Frontal cortex (tissue), 4 donors: ENCODE measurements at places on chromosomes 3 and 15.

DNA sequence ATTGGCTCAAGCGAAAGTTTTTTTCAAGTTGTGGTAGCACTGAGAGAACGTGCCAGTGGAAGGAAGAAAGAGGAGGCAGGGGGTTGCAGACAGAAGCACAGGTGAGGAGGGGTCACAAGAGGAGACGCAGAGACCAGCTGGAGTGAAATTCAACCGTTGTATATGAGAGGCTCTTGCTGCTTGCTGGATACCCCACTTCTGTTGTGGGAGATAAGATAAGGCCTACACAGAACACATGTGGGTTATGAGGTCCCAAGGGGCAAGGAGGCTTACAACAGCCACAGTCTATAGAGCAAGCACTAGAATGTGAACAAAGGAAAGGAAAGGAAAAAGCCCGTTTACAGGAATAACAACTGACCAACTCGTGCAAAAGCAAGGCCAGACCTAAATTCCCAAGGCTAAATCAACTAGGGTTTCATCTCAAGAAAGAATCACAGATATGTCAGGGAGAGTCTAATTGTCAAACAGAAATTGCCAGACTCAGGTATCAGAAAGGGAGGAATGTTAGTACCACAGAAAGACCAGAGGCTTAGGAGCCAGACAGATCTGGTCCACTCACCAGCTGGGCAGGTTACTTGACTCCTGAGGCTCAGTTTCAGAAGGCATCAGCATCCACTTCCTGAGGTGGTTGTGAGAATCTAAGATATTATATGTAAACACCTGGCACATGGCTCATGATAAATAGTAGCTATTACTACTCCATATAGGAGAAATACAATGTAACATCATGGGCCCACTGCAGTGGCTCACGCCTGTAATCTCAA lies 60.9 kb downstream of the MSL2 start:
- no peak for DNase-seq

- DNase-seq = no peak
These were observed 104.2 kb upstream of the PFN2 start for GRCh38 chr3:150074697-150075416.

DNA sequence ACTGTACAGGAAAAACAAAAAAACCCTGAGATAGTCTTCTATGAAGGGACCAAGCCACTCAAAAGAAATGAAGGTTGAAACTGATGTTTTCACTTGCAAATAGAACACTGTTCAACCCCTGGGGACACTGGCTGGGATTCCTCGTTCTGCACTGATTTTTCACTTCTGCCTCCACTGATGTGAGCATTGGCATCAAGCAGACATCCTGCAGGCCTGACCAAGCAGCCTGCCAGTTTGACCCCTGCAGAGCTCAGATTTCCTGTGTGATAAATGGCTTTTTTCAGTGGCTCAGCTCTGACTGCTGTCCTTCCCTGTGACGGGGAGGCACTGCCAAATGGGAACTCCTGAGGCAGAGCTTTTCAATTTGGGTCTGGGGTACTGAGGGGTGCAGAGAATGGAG lies 50.0 kb downstream of the RASGRP1 start:
- DNase-seq = no peak

GRCh38 chr15:68633231-68634121 lies 54.7 kb downstream of the CORO2B start:
- DNase-seq = no peak

- no peak for DNase-seq
These were observed 220.3 kb downstream of the CACNA2D3 start for GRCh38 chr3:54342676-54343075.

DNA sequence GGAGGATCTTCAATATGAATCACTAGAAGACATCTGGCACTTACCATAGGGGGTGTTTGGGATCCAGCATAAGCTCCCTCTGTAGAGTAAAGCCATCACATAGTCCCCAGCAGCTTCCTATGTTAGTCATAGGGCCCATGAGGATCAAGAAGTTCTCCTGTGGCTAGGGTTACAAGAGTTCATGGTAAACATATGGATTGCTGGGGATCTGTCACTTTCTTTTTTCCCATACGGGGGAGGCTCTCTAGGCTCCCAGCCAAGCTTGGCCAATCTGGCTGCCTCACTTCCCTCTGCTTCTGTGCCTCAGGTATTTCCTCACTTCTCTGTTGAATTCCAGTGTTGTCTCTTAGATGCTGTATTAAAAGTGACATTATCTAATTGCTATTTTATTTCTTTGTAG lies 597.9 kb downstream of the PDCD6IP start:
- DNase-seq = no peak

- DNase-seq = peak; percentile 54
These were observed 13.1 kb downstream of the FBXL22 start for GRCh38 chr15:63610209-63610841.

DNA sequence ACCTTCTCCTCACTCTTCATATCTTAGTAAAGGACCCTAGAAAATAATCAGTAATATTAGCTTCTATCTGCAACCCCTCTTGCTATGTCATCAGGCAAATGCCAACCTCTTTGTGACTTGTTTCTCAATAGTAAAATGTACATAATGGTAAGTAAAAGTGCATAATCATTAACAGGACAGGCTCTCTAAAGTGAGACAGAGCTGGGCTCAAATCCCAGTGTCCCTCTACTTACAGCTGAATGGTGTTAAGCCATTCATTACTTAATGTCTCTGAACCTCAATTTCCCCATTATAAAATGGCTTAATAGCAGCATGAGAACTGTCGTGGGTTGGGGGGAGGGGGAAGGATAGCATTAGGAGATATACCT lies 62.6 kb upstream of the ATP11B start:
- DNase-seq = no peak

DNA sequence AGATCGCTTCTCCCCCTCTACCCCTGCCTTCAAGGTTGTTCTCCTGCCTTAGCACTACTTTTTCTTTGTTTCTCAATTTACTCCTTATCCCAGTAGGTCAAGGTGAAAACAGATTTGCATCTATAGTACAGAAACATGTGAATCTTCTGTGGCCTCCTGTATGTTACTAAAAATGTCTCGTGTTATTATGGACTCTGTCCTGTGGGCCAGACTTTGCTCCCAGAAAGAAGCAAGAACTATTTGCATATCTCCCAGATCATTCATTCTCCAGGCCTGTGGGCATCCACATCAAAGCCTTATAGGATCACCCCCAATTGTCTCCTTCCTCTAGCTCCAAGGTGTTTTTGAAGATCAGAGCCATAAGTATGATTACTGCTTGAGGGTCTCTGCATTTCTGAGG lies 169.5 kb upstream of the ROPN1 start:
- DNase-seq = no peak

GRCh38 chr3:196886144-196886543 lies 18.4 kb downstream of the SENP5 start:
- DNase-seq = no peak

GRCh38 chr3:141525814-141526213 lies 39.0 kb downstream of the RASA2 start:
- no peak for DNase-seq

DNA sequence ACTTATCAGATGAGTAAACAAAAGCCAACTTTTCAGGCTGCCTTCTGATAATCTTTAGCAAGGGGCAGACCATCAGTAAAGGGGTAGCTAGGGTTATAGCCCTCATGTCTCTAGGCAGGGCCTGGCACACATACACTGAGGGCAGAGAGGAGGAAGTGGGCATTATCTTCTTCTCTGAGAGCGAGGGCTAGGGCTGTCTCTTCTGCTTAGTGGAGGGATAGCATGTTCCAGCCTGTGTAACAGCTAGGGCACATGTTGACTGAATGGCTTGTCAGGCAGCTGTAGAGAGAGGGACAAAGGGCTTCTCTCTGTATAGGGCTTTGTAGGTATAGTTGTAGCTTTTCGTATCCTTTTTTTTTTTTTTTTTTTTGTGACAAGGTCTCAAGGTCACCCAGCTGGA lies 17.8 kb downstream of the CRTC3 start:
- no peak for DNase-seq

GRCh38 chr3:50269977-50270413 lies 1.0 kb downstream of the SEMA3B start:
- no peak for DNase-seq

DNA sequence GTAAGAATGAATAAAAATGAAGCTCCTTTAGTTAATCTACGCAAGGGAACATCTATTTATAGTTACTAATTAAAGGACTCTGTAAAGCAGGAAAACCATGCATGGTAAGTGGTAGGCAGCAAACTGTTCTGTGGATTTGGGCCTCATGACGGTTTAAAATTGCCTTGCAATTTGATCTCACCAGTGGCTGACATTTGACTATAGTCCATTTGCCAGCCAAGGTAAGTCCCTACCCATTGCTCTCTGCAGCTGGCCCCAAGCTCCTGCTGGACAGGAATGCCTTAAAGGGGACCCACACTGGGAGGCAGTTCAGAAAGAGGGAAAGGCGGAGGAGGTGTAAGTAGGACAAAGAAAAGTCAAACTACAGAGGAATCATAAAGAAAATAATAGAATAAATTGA lies 203.3 kb downstream of the PLCL2 start:
- no peak for DNase-seq
